ENCODE measurements at places on chromosomes 11 and 22. TPM values are rescaled to one million over a fixed set of nuclear protein-coding genes. Genes with fewer than 3 reads are reported as not detected.

The OR2D2 gene
- 0.18 TPM for total RNA-seq

The KRTAP5-8 gene
- not detected for total RNA-seq

The GLYAT gene
- not detected for total RNA-seq

The ART1 gene
- not detected for total RNA-seq

The IGF2 gene
- total RNA-seq: 0.28 TPM
